ENCODE measurements at places on chromosomes 5 and 9.
A peak's percentile ranks its signal among the peaks of the same experiment; 100 is the strongest.

- no peak for DNase-seq
Measured at GRCh38 chr5:171438738-171439137, 19.3 kb downstream of the FGF18 start.

- DNase-seq: no peak
Measured at GRCh38 chr9:118215549-118215948, 511.3 kb downstream of the TLR4 start.

DNA sequence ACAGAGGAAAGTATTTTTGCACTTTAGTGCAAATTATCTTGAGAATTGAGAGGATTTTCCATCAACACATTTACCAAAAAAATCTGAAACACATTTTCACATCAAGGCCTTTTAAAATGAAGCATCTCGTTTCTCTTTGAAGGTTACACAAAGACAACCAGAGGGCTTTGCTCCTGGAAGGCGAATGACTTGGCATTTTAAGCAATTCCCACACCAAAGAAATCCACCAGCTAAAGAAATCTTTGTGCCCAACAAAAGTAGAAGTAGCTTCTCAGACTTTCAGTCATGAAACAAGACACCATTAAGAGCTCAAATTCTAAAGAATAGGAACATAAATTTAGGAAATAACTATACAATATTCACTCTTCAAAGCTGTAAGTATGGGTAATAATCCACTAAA is 59.9 kb downstream of the HABP4 start:
- DNase-seq: no peak

- DNase-seq: no peak
Measured at GRCh38 chr5:159545156-159545555, 214.9 kb upstream of the IL12B start.

- no peak for DNase-seq
Measured at GRCh38 chr5:113240032-113240431, 194.8 kb downstream of the TSSK1B start.

GRCh38 chr9:95455714-95456113 is 61.1 kb downstream of the PTCH1 start:
- no peak for DNase-seq

GRCh38 chr9:83296123-83296522 is 233.2 kb upstream of the RASEF start:
- no peak for DNase-seq

GRCh38 chr9:130633336-130634190 is 30.8 kb upstream of the PRDM12 start:
- DNase-seq: no peak

DNA sequence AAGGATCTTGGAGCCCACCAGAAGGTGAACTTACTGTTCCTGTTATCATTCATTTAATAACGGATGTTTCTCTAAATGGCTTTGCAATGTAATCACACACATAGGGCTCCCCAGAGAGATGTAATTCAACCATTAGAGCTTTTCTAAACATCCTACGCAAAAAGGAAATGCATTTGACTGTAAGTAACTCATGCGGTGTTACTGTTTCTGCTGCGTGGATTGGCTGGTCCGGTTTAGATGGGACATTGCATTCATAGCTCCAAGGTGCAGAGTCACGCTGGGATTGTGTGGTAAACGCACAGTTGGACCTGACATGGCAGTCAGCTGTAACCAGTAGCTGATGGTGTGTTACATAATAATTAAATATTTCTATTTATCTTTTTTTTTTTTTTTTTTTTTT is 185.5 kb upstream of the OTULINL start:
- DNase-seq: no peak

GRCh38 chr5:116521173-116521872 is 53.3 kb downstream of the SEMA6A start:
- DNase-seq: peak; percentile 16

DNA sequence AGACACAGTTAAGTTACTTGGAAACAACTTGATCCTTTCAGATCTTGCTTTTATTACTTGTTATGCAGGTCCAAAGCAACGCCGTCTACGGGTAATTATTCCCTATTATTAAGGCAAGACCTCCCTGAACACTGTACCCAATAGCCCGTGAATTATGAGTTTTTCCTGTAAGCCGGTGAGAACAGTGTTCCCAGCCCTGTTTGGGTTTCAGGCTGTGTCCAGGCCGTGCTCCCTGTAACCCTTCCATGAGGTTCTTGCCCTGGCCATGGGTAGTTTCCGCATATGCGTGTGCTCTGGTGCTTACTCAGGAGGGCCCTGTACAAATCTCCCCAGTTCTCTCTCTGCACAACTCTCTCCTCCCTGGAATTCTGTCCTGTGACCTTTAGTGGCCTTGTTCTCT is 65.6 kb upstream of the CNOT6 start:
- DNase-seq: no peak

DNA sequence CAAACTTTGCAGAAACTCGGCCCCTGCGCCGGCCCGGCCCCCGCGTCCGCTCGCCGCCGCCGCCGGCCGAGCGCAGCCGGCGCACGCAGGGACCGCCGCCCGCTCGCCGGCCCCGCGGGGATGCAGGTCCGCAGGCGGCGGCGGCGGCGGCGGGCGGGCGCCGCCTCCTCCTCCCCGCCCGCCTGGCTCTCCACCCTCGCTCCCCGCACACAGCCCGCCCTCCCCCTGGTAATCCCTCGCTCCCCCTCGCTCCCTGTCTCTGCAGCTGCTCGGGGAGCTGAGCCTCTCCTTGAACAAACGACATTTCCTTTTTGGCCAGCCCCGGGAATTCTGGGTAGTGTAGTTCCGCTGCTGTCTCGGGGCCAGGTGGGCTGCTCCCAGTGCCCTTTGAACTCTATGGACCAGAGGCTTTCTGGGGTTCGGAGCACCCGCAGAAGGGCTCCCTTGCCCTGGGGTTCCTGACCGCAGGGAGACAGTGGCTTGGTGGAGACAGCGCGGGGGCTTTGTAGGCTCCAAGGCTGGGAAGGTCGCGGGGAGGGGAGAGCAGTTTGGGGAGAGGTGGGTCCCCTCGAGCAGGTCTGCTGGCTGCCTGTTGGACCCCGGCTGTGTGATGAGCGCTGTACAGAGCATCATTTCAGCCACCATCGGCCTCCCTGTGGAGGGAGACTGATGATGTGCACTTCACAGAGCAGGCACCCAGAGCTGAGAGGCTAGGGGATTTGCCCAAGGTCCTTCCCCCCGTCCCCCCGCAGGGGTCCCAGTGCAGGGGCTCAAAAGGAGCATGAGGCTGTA is 1.8 kb upstream of the FAM78A start:
- peak; percentile 46 for DNase-seq

DNA sequence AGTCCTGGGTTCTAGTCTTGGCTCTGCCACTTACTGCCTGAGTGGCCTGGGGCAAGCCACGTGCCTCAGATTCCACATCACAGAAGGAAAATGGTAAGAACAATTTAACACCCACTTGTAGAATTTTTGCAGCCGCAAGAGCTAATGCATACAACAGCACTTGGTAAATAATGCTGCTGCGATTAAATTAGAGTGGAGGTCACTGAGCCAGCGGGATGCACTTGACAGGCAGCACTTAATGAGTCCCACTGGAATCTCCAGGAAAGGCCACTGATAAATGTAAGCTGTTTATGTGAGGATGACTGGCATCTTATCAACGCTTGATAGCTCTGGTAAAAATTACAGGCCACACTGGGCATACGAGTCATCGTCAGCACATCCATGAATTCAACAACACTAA is 59.4 kb upstream of the UBTD2 start:
- no peak for DNase-seq

DNA sequence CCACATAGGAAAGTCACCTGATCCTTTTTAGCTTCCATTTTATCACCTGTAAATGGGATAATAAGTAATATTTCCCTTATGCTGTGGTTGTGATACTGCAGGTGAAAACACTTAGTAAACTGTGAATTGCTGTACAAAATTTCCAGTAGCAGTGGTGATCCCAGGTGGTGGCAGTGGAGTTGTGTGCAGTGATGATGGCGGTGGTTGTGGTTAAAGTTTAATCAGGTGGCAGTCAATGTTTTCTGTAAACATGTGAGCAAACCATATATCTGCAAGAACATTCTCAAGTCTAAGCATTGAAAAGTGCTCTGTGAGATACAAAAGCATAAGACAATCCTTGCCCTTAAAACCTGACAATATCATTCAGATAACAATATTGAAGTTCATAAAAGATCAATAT is 480.2 kb downstream of the RASEF start:
- DNase-seq: no peak

DNA sequence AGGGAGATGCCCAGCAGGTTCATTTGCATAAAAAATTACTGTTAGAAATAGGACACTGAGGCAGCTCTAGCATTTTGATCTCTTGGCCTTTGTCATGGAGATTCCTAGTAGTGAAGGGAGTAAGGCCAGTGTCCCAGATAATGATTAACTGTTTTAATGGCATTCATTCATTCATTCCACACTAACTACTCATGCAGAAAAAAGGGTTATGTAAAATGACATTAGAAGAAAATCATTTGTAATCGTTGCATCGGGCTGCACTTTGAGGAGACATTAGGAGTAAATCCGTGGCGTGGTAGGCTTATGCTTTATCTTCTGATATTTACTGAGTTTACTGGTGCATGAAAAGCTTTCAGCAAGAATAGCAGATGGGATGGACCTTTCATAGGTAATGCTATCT is 82.6 kb upstream of the GRHPR start:
- DNase-seq: no peak

DNA sequence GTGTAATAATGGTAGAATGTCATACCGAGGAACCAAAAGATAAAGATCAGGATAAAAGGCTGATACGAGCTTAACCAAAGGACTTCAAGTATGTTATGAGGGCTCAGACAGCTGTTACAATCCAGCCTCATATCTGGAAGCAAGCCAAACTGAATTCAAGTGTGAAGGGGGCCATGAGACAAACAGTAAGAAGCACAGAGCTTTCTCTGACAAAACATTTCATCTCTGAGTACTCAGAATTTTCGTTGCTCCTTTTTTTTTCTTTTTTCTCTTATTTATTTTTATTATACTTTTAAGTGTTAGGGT is 52.9 kb upstream of the CD180 start:
- no peak for DNase-seq

- no peak for DNase-seq
Measured at GRCh38 chr9:37295796-37296195, 126.7 kb upstream of the GRHPR start.

- peak; percentile 38 for DNase-seq
Measured at GRCh38 chr5:107700481-107700880, 29.7 kb upstream of the EFNA5 start.

- no peak for DNase-seq
Measured at GRCh38 chr5:31614151-31615020, 24.5 kb upstream of the PDZD2 start.

GRCh38 chr5:128212191-128212806 is 128.7 kb downstream of the SLC12A2 start:
- no peak for DNase-seq

DNA sequence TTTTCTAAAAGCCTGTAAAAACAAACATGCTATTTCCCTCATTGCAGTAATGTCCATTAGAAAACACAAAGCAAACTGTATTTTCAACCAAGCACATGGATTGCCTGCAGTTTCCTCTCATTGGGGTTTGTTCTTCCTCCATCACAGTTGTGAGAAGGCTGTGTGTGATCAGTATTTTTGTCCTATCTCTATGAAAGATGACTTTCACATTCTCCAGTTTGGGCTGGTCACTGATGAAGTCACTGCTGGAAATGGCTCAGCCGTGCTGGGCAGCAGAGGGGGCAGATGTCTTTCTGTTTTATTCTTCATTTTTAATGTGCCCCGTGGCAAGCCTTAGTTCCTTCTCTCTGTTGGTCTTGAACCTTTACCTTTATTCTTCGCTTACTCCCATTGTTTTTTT is 288.9 kb upstream of the MPDZ start:
- no peak for DNase-seq

DNA sequence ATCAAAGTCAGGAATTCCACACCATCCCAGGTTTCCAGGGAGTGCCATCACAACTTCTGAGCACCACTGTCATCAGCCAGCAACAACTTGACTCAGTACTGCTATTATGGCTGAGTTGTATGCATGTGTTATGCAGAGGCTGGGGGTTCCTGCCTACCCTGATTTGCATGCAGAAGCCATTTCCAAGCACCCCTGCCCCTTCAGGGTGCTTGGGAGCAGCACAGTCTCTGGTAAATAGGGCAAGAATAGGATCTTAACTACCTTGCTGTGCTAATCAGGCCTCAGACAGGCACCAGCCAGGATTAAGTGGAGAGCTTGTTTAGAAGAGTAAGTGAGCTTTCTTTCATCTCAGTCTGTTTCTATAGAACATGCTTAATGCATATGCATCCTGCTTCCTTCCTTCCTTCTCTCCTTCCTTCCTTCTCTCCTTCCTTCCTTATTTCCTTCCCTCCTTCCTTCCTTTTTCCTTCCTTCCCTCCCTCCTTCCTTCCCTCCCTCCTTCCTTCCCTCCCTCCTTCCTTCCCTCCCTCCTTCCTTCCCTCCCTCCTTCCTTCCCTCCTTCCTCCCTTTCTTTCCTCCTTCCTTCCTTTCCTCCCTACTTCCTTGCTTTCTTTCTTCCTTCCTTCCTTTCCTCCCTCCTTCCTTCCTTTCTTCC is 175.7 kb downstream of the FRMD3 start:
- DNase-seq: no peak

- DNase-seq: no peak
Measured at GRCh38 chr5:1698589-1699316, 100.9 kb downstream of the MRPL36 start.

GRCh38 chr5:38780945-38781344 is 64.9 kb upstream of the OSMR start:
- peak; percentile 66 for DNase-seq

- DNase-seq: no peak
Measured at GRCh38 chr9:73743826-73744225, 592.2 kb downstream of the ANXA1 start.

DNA sequence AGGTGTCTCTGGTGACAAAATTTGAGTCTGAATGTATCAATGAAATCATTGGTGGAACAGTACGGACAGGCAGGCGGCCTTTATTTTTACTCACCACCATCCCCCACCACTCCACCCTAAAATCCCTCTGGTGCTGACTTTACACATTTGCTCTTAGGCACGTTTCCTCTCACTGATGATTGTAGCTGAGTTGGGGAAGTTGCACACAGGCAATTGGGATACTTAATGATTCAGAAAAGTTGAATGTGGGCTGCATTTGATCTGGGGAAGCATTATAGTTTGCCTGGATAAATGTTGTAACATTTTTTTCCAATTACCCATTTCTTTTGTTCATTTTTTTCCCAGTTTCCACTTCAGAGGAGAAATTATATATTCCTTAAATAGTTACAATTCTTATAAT is 658.4 kb downstream of the TLR4 start:
- no peak for DNase-seq

DNA sequence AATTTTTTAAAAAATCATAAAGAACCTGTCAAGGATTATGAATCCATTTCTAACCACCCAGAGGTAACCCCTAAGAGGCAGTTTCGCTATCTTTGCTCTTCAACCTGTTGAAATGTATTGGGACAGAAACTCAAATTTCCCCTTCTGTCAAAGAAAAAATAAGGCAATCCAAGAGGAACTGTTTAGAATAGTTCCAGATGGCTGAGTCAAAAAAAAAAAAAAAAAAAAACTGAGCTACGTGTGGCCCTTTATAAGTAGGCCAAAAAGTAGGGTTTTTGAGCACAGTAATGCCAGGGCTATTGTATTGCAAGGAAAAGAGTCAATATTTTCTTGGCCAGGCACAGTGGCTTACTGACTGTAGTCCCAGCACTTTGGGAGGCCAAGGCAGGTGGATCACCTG is 94.9 kb downstream of the RAD23B start:
- no peak for DNase-seq
